ENCODE measurements at places on chromosomes 13 and 19.

GRCh38 chr13:53214433-53214832 lies 185.8 kb downstream of the OLFM4 start:
- DNase-seq = no peak

DNA sequence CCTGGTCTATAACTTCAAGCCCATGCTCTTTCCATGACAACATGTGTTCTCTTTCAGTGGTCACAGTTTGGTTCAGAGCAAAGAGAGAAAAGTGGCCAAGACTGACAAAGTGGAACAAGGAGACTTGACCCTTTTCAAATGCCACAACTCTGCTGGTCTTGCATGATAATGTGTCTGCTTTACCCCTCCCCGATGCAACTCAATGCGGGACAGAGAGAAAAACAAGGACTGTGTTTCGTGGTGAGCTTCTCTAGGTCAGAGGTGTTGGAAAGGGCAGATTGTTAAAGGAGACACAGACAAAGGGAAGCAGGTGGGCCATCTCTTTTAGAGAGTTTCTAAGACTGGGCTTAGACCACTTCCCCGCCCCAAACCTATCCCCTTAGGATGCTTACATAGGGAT lies 61.6 kb upstream of the SERTM1 start:
- DNase-seq = no peak

DNA sequence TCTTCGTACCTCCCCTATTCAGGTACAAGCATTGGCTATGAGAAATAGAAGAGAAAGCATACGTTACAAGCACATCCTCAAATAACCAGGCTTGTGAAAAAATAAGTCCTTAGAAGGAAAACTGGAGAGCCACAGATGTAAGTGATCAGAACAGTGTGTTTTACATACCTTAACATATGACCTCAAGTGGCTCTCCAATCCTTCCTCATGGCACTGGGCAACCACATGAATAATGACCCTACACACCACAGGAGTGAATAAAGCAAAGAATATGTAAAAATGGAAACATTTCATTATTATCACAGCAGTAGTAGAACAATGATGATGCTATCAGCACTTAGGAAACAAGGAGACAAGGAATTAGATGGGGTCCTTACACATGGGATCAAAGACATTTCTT lies 96.5 kb downstream of the DOCK9 start:
- no peak for DNase-seq

DNA sequence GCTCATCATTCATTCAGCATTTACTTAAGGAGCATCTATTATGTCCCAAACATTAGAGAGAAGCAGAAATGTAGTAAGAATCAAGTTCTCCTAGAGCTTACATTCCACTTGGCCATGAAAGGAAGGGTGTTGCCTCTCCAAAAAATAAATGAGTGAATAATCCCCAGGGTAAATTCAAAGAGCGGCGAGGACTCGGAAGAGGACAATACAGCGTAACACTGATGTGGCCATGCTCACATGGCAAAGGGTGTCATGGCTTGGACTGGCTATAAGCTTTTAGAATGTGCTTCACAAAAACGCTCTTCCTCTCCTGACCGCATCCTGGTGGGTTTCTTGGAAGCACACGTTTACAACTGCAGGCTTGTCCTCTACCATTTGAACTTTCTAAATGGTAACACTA lies 290.2 kb downstream of the IRS2 start:
- DNase-seq = no peak

- no peak for DNase-seq
Measured at GRCh38 chr19:53892301-53892980, 10.4 kb downstream of the PRKCG start.

DNA sequence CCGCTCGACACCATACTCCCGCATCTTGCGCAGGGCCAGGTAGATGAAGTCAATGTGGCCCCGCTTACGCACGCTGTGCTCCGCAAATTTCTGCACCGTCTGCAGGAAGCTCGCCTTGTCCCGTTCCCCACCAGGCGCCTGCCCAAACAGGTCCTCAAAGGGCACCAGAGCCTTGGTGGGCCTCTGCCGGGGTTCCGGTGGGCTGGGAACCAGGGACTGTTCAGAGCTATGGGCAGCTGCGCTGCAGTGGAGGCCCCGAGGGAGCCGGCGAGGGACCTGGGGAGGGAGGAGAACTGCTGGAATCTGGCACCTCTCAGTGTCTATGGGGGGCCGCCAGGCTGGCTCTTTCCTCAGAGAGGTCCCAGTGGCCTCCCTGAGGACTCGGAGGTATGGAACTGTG lies 8.3 kb upstream of the ZNF653 start:
- DNase-seq = no peak

GRCh38 chr13:107847406-107847805 lies 367.9 kb downstream of the LIG4 start:
- no peak for DNase-seq

DNA sequence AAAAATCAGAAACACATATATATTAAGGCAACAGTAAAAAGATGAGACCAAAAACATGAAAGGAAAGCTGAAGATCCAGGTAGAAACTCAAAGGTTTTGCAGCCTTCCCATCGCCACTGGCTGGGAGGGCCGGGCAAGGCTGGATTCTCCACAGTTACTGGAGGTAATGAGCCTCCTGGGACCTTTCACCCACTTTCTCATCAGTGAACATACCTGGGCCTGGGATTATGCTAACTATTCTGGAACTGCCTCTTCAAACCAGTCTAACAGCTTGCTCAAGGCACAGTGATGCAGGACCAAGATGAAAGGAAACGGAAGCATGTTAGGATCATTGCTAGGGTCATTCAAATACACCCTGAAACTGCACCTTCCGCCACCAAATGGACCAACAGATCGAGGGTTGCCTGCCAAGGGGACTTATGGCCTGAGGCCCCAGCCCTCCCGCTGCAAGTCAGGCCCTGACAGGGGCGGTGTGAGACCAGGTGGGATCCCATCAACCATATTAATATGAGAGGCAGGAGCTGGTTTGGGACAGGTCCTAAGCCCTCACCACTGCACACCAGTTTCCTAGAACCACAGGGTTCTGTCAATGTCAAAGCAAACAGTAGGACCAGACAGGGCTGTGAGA lies 28.4 kb upstream of the ATP12A start:
- DNase-seq = no peak

- DNase-seq = peak; percentile 88
Measured at GRCh38 chr19:48608798-48609263, 2.3 kb downstream of the SPACA4 start.

DNA sequence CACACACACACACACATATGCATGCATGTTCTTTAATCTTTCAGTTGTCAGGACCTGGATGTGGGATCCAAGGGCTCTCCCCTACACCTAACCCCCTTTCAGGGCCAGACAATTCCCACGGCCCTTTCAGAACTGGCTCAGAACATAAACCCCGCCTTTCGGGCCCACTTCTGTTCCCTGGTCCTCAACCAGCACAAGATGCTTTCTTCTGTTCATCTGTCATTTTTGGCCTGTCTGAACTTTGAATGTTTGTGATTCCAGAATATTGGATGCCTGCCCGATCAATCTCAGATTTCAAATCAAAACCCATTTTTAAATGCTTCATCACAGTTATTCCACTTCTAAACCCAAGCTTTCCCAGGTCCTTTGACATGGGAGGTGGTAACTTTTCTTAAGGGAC lies 167.3 kb downstream of the USP12 start:
- no peak for DNase-seq

DNA sequence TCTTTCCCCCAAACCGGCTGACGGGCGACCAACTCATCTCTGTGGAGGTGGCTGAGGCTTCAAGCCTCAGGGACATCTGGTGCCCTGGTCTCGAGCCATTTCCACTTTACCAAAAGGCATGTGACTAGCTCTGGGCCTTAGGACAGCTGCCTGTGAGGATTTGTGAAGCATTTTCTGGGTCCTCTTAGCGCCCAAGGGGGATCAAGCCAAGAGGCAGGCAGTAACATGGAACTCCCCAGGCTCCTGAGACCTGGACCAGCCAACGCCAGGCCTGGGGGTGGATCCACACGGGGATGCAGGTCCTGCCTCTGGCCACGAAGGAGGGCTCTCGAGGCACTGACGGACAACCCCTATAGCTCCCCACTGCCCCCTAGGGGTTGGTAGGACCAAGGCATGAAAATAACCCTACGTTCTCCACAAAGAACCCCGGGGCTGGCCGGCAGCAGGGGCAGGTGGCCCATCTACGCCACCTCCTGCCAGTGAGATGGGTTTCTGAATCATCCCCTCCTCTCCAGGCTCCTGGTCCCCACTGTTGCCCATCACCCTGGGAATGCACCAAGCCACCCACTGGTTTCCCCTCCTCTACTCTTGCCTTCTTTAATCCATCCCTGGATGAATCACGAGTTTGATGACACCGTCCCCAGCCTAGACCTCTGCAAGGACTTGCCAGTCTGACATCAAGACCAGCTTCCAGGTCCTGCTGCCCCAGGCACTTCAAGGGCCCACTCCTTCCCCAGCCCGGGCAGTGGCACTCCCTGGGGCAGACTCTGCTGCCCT lies 7.0 kb upstream of the MYDGF start:
- DNase-seq = no peak

DNA sequence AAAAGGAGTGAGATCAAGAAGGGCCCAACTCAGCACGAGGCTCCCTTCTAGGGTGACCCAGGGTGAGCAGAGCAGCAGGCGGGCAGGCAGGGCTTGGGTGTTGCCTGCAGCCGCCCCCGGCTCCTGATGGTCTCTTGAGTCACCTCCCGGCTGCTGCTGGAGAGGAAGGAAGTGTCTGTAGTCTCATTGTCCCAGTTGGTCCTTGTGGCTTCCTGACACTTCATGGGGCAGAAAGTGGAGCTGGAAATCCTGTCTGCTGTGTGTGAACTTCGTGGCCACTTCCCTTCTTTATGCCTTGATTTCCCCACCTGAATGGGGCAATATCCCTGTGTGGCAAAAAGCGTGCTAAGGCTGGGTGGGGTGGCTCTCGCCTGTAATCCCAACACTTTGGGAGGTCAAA lies 2.5 kb downstream of the MAP1S start:
- no peak for DNase-seq

DNA sequence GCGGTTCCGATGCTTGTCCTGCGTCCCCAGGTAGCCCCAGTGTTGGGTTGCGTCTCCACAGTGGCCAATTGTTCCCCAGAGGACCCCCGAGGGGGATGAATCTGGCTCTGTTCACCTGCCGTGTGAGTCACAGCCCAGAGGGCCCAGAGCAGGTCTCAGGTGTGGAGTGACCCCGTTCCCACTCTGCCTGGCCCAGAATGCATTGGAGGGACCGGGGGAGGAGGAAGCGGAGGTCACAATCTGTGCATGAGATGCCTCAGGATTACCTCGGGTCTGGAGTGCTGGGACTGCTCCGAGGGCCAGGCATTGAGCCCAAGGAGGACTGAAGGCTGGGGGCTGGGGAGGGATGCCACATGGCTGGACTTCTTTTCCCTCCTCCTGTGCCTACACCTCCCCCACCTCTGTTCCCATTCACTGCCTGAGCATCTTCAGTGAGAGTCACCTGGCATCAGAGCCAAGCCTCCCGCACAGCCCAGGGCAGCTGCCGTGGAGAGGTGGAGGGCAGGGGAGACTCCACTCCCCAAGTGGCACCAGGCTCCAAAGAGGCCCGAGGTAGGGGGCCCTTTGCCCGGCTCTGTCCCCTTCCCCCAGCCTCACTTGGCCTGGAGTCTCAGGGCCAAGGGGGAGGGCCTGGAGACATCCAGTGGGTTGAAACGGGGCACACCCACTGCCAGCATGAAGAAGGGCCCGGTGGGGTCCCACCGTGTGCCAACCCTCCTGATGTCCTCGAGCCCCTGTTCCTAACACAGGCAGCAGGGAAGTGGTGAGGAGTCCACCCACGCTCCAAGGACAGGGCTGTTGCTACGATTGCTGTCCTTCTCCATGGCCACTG lies 81.1 kb downstream of the CHST8 start:
- no peak for DNase-seq

- no peak for DNase-seq
Measured at GRCh38 chr13:111961236-111961635, 105.7 kb upstream of the SOX1 start.

GRCh38 chr13:46622630-46623256 lies 69.8 kb downstream of the LRCH1 start:
- DNase-seq = no peak

DNA sequence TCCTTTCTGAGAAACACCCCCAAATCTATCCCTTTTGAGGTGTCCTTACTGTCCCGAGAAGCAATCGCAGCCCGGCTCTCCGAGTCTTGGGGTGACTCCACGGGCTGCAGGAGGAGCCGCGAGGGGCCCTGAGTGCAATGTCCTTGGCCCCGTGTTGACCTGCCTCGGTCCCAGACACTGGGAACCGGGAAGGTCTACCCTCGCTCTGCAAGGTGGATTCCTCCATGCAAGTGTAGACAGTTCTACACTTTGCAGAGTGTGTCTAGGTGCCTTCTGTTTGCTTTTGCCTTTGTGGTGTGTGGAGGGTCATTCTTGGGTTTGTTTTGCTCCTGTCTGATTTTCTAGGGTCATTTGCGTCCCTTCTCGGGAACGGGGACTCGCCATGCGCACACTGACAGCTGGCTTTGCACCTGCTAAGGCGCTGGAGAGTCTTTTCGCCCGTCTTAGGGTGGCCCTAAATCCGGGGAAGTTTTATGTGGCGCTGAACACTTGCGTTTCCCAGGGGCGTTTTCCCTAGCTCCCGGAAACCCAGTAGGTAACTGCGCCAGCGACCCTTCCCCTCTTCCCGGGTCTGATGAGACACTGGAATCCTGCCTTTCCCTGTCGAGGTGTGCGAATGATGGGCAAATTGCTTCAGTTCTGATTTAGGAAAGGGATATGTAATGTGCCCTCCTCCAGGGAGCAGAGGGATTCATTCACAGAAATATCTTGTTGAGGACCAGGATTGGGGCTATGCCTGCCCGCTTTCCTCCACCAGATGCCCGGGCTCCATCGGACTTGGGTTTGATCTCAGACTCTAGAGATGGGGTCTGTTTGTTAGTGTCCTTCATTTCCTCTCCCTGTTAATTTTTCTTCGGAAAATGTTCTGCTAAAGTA lies 755 bp downstream of the SERTM1 start:
- no peak for DNase-seq

DNA sequence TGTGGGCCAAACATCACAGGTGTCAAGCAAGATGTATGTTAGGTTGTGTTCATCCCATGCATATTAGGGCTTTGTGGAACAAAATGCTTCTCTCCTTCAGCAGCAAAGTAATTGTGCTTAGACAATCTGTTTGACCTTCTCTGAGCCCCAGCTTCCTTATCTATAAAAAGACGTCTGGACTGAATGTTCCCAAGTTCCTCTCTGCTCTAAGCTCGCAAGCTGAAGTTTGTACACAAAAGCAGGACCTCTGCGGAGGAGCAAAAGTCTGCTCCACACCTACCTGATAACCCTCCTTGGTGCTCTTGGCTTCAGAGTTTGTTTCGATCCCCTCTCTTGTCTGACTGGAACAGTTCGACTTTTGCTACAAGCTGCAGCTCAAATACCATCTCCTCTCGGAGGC lies 95.7 kb upstream of the UBL3 start:
- no peak for DNase-seq

GRCh38 chr13:52810011-52810410 lies 38.4 kb downstream of the PCDH8 start:
- no peak for DNase-seq

DNA sequence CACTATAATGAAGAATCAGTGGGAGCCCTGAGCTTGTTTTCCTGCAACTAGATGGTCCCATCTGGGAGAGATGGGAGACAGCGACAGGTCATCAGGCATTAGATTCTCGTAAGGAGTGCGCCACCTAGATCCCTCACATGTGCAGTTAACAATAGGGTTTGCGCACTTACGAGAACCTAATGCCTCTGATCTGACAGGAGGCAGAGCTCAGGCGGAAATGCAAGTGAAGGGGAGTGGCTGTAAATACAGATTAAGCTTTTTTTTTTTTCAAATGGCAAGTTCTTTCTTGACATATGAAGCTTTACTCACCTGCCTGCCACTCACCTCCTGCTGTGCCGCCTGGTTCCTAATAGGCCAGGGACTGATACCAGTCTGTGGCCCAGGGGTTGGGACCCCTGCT lies 14.4 kb downstream of the CDC16 start:
- DNase-seq = no peak
